ENCODE measurements at places on chromosomes 5 and 9.

DNA sequence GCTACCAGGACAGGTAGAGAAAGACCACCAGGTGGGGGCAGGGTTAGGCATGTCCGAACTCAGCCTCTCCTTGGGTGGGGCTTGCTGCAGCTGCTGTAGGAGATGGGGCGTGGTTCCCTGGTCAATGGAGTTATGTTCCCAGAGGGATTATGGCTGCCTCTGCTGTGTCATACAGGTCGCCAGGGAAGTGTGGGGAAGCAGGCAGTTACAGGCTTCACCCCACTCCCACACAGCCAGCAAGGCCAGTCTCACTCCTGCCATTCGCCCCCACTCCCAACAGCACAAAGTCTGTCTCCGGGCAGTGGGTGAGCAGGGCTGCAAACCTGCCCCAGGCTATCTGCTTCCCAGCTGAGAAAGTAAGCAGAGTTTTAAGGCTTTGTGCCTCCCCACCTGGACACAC is 20.0 kb upstream of the CEP72 start:
- DNase-seq, result no peak

GRCh38 chr5:43371821-43372220 is 40.4 kb downstream of the CCL28 start:
- no peak for DNase-seq

GRCh38 chr5:170289121-170289520 is 8.5 kb downstream of the LCP2 start:
- DNase-seq, result no peak

DNA sequence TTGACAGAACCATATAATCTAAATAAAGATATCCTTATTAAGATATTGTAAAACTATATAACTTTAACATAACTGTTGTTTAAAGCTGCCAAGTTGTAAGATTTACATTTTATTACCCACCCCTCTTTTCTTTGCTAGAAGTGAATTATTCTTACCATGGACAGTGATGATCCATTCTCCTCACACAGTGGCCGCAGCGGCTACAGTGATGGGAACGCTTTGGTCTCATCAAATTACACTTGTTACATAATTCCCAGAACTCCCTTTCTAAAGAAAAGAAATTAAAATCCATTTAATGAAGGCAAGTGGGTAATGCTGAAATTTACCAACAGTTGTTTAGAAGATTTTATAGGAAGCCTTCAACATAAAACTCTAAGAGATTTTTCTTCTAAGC is 31.2 kb downstream of the ZDHHC21 start:
- DNase-seq, result no peak

DNA sequence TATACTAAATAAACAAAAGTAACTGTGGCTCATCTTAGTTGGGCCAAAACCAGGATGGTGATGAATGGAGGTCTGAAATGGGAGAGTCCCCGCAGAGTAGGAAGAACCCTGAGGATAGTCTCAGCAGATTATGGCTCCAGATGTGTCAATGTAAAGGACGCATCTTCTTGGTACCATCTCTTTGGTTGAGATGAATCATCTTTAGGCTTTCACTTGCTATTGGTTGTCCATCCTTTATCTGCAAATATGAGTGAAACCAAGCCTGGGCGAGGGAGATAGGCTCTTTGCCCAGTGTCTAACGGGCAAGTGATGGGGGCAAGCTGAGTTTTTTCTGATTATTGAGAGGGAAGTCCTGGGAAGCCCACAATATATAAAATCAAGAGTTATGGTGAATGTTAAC is 19.4 kb upstream of the LCP2 start:
- no peak for DNase-seq

- peak; percentile 37 for DNase-seq
Measured at GRCh38 chr5:178483620-178484019, 106.6 kb downstream of the COL23A1 start.

GRCh38 chr9:112532427-112532826 is 45.8 kb downstream of the KIAA1958 start:
- DNase-seq, result peak; percentile 81
